ENCODE measurements at places on chromosomes 6 and 20. TPM values are rescaled to one million over a fixed set of nuclear protein-coding genes. Genes with fewer than 3 reads are reported as not detected.

TEAD3 gene
- total RNA-seq: 23.7 TPM

ERVFRD-1 gene
- total RNA-seq: not detected

BHLHE23 gene
- not detected for total RNA-seq

PCSK2 gene
- not detected for total RNA-seq

SLC22A7 gene
- total RNA-seq: not detected

PKIG gene
- 220 TPM for total RNA-seq

LY86 gene
- not detected for total RNA-seq

ALDH5A1 gene
- total RNA-seq: 0.64 TPM

PRDM13 gene
- total RNA-seq: not detected

PRSS35 gene
- 5.2 TPM for total RNA-seq

COL21A1 gene
- total RNA-seq: under 0.01 TPM

TMEM74B gene
- total RNA-seq: not detected

WFDC5 gene
- not detected for total RNA-seq

TREM1 gene
- total RNA-seq: not detected

FRK gene
- 0.43 TPM for total RNA-seq

All from fibroblast of villous mesenchyme (primary cell).